ENCODE measurements at places on chromosomes 6 and 20.
A peak's percentile ranks its signal among the peaks of the same experiment; 100 is the strongest.

- no peak for DNase-seq
These were observed 11.0 kb downstream of the UQCC2 start for GRCh38 chr6:33700391-33701050.

GRCh38 chr6:128327890-128328289 lies 192.5 kb downstream of the PTPRK start:
- no peak for DNase-seq

DNA sequence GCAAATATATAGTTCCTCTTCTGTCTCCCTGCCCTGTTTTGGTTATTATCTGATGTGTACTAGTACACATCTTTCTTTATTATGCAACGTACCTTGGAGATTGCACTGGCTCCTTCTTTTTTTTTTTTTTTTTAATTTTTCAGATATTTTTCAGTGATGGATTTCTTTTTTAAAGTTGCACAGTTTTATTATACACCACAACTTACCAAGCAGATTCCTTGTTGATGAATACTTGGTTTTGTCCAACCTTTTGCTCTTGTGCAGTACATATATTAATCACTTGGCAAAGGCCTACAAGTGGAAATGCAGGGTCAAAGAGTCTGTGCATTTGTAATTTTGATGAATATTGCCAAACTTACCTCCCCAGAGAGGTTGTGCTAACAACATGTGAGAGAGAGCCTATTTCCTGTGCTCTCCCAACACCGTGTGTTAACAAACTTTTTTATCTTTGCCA lies 50.1 kb upstream of the RNF24 start:
- DNase-seq: no peak

DNA sequence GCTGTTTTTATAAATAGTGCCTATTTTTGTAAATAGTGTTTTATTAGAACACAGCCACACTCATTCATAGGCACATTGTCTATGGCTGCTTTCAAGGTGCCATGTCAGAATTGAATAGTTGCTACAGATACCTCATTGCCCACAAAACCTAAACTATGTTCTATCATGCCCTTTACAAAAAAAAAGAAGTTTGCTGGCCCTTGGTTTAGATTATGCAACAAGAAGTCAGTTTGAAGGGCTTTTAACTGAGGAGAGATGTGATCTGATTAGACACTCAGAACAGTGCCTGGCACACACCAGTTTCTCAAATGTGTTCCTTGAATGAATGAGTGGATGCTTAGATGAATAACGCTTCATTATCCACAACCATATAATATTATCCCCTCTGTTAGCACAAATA lies 366.1 kb downstream of the MAFB start:
- DNase-seq: no peak

GRCh38 chr20:11976966-11977365 lies 59.3 kb downstream of the BTBD3 start:
- DNase-seq: no peak

DNA sequence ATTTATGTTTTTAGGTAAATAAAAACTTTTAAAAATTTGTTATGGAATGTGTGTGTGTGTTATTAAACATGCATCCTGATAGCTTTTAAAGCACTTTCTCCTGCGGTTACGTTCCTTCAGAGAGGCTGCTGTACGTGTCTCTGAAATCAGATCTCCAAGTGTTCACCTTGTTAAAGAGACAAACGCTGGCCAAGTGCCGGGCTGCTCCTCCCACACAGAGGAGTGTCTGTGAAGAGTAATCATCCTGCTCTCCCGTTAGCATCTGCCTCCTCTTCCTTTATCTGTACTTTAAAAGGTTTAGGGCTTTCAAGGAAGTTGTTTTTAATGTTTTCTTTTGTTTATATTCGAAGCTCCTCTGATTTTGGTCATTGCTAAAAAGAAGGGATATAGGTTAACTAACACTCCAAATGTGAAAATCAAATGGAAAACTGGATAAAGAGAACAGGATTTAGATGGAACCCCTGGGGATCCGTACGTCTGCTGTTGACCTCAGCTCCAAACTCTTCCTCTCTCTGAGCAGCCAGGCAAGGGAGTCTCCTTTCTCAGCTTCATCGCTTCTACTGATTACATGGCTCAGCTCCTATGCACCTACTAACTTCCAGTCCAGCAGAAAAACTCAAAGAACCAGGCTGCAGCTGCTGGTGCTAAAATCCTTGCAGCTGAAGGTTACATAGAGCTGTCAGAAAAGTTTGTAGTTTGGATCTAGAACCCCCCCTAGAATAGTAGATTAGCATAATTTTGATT lies 20.0 kb downstream of the IRF4 start:
- DNase-seq: no peak

DNA sequence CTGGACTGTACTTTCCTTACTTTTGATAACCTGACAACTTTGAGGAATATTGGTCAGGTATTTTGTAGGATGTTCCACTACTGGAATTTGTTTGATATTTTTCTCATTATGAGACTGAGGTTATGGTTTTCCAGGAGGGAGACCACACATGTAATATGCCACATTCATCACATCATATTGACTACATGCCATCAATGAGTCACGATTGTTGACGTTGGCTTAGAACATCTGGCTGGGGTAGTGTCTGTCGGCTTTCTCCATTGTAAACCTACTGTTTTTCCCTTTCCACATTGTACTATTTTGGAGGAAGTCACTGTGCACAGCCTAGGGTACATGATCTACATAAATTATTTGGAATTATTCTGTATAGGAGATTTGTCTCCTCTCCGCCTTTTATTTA lies 1.4 kb upstream of the STX11 start:
- DNase-seq: no peak

DNA sequence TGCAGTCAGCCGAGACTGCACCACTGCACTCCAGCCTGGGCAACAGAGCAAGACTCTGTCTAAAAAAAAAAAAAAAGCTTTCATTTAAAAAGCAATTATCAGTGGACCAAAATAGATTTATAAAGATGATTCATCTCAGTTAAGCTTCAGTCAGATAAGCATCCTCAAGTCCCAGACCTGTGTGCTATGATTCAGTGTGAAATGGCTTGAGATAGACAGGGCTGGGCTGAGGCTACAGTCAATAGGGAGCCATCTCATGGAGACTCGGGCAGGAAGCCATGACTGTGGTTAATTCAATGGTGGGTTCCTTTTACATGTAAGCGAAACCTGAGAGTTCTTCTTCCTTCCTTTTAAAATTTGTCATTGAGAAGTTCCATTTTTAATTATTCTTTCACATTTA lies 276.0 kb downstream of the TFAP2A start:
- DNase-seq: no peak

DNA sequence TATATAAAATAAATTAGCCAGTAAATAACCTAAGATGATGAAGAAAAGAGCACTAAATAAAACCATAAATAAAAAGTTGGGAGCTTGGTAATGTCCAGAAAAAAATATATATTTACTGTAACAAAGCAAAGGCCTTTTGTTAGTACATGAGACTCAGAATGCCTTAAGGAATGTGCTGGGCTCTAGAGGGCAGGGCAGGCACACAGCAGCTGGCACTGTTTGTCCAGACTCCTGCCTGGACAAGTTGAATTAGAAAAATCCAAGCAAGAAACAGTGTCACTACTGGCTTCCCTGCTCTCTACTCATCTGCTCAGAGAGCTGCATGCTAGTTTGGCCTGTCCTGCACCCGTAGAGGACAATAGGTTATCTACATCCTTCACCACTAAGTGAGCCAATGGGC lies 8.8 kb downstream of the DEFB129 start:
- DNase-seq: no peak

GRCh38 chr20:13819885-13820645 lies 35.2 kb downstream of the NDUFAF5 start:
- DNase-seq: peak; percentile 40

- peak; percentile 84 for DNase-seq
These were observed 53.6 kb upstream of the FRMD1 start for GRCh38 chr6:168132531-168133167.

GRCh38 chr6:87661016-87661415 lies 41.0 kb downstream of the AKIRIN2 start:
- DNase-seq: no peak

DNA sequence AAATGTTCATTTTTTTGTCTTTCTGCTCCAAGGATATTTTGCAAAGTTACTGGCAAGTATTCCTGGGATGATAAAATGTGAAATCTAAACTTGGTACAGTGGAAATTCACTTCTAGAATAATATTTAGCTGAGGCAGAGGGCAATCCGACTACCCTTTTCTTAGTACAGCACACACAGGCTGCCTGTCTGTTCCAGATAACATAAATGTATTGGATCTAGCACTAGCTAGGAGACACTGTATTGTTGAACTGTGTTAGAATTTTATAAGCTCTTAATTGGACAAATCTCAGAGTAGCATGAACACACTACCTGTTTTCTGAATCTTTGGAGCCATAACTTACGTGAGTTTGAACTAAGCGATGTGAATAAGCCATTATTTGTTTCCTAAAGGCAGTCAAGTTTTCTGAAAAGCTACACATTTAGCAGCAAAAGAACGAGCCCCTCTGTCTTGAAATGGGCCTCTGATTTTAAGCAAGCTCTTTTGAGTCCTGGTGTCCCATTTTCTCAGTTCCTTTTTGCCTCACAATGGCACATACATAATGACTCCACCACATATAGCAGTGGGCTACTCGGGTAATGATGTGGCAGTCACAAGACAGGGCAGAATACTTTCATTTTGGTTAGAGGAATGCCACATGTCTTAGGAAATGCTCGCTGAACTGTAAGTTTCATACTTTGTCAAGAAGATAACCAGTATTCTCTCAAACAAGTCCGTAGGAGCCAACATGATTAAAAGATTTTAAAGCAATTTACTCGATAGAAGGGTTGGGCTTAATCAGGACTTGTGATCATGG lies 116.5 kb upstream of the ESR1 start:
- DNase-seq: peak; percentile 7

- no peak for DNase-seq
These were observed 8.2 kb upstream of the BAG2 start for GRCh38 chr6:57163956-57164355.

- no peak for DNase-seq
These were observed 99.2 kb upstream of the TMEM181 start for GRCh38 chr6:158460602-158461169.

- peak; percentile 33 for DNase-seq
These were observed 69.0 kb downstream of the BTBD9 start for GRCh38 chr6:38570750-38571149.

DNA sequence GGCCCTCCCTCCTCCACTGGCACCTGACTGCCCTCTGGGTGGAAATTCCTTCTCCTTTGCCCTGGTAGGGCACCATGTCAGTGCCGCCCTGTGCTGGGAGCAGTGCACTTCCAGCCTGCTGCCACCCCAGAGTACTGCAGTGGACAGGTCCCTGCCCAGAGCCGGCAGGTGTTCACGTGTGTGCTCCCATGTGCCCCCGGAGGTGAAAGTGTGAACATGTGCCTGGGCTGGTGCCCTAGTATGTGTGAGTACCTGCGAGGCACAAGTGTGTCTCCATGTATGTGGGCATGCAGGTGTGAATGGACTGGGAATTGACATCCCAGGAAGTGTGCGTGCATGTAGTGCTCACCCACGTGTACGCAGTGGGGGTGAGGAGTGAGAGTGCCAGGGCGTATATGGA lies 29.4 kb downstream of the SDCBP2 start:
- DNase-seq: no peak

- DNase-seq: no peak
These were observed 170.3 kb upstream of the TNFAIP3 start for GRCh38 chr6:137696765-137697164.

DNA sequence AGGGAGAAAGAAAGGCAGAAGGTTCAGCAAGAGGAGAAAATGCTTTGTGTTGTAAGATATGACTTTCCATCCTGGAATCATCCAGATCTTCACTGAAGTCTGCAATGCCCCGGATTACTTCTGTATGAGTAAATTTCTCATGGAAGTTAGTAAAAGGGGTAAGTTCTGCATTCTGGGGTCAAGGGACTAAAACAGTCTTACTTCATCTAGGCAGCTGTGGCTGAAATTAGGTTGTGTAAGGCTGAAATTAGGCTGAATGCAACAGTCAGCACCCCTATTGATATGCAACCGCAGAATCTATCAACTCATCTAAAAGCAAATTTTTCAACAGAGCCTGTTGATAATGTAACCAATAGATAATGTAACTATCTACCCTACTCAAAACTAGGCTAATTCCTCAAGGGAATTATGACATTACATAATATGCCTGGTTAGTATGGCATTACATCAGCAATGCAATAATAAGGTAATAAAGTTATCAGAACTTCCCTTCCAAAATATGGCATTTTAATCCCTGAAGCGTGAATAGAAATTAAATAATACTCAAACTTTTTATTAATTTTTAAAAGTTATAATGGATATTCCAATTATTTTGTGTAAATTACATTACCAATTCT lies 671.7 kb upstream of the CITED2 start:
- no peak for DNase-seq

DNA sequence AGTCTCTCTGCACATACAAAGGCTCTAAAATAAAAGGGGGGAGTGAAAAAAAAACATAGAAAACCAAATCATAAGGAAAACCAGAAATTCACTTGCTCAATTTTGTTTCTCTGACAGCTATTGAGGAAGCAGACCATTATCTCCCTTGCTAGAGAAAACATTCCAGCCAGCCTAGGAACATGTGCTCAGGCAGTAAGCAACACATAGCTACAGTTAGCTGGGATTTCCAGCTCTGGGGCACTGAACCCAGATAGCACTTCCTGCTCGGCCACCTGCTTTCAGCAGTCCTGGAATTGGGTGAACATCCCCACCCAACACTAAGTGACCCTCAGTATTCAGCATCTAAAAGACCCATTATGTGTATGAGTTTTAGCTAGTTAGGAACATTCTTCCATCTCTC lies 61.3 kb downstream of the TNFRSF21 start:
- no peak for DNase-seq

DNA sequence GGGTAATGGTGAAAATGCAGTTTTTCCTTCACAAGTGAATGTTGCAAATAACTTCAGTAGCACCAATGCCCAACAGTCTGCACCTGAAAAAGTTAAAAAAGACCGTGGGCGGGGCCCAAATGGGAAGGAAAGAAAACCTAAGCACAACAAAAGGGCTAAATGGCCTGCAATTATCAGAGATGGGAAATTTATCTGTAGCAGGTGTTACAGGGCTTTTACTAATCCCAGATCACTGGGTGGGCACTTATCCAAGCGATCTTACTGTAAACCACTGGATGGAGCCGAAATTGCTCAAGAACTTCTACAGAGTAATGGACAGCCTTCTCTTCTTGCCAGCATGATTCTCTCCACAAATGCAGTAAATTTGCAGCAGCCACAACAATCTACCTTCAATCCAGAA lies 64.8 kb upstream of the SMIM8 start:
- no peak for DNase-seq

DNA sequence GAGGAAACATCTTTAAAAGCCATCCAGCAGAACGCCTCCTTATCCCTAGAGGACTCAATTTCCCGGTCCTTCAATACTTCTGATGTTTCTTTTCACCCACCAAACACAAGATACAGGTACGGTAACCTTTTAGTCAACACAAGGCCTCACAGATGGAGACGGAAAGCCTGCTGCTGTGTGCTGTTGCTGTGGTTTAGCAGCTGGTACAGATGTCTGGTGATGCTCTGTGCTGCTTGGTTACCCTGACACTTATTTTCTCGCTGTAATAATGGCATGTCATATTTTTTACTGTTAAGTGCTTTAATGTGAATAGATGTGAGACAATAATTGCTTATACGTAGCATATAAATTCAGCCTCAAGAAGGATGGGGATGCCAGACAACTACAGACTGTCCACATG lies 25.3 kb downstream of the GMDS start:
- no peak for DNase-seq

- no peak for DNase-seq
These were observed 248.0 kb upstream of the PRDM1 start for GRCh38 chr6:105838171-105838570.

- no peak for DNase-seq
These were observed 28.9 kb upstream of the BHLHE23 start for GRCh38 chr20:63035603-63036185.

All from putamen (tissue), 1 donor.